Activated naive CD8-positive, alpha-beta T cell treated with anti-CD3 and anti-CD28 coated beads for 36 hours (primary cell): ENCODE measurements at places on chromosomes 7 and 10. TPM values are rescaled to one million over a fixed set of nuclear protein-coding genes. Genes with fewer than 3 reads are reported as not detected.
A peak's percentile ranks its signal among the peaks of the same experiment; 100 is the strongest.

DNA sequence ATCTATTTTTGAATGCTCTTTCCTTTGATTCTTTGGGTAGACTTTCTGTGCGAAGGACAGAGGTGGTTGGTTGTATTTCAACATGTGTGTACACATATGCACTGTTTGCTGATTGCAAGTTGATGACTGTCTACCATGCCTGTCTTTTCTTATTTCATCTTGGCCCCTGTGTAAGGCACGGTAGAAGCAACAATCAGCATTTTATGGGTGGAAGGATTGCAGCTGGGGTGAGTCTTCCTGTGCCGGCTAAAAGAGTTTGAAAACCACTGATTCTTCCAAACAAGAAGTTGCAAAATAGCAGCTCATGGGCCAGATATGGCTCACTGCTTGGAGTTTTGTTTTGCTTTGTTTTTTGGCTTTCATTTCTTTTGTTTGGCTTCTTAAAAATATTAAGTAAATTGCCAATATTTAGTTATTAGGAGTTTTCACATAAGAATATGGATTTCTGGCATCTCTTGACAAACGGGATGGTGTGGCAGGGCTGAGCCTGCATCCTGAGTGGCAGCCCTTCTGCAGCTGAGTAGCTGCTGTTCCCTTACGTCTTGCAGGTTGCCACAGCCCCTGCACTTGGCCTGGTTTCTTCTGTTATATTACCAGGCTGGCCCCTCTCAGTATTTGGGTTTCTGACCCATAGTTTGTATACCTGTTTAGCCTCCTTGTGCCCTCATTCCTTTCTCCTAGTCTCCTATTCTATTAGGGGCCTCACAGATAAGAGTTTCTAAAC, 7.2 kb downstream of the ZNF862 start:
- no peak overlapping the region for H3K4me3 ChIP-seq
- no peak overlapping the region for H3K27ac ChIP-seq
- H3K36me3 ChIP-seq: peaks cover 1% of the 10 kb centered on the region

- no peak for DNase-seq
- no peaks in the 10 kb centered on the region for H3K36me3 ChIP-seq
- no peaks in the 10 kb centered on the region for H3K27me3 ChIP-seq
- no peak overlapping the region for H3K4me3 ChIP-seq
Measured at GRCh38 chr7:120055300-120055699, 217.7 kb upstream of the KCND2 start.

DNA sequence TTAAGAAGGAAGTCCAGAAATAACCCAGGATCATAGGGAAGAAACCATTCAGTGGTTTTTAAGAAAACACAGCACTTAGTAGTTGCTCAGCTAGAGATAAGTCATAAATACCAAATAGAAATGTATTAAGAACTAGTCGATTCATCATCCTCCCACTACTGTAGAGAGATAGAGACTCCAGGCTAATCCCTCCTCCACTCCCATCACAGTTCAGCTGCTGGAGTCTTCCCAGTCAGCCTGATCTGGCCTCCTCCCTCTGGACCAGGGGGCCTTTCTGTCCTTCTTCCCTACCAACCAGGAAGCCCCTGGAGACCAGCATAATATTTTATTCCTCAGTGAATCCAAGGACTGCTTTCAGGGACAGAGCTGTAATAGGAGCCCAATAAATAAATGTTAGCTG, 294.1 kb upstream of the YAE1 start:
- DNase-seq: no peak
- peaks cover 3% of the 10 kb centered on the region for H3K27me3 ChIP-seq
- H3K27ac ChIP-seq: no peak overlapping the region
- no peaks in the 10 kb centered on the region for H3K4me1 ChIP-seq
- no peak overlapping the region for H3K4me3 ChIP-seq

GRCh38 chr7:412313-412710, 107.3 kb downstream of the PDGFA start:
- no peaks in the 10 kb centered on the region for H3K4me1 ChIP-seq
- no peak overlapping the region for H3K4me3 ChIP-seq
- H3K27me3 ChIP-seq: no peaks in the 10 kb centered on the region
- no peak for DNase-seq

DNA sequence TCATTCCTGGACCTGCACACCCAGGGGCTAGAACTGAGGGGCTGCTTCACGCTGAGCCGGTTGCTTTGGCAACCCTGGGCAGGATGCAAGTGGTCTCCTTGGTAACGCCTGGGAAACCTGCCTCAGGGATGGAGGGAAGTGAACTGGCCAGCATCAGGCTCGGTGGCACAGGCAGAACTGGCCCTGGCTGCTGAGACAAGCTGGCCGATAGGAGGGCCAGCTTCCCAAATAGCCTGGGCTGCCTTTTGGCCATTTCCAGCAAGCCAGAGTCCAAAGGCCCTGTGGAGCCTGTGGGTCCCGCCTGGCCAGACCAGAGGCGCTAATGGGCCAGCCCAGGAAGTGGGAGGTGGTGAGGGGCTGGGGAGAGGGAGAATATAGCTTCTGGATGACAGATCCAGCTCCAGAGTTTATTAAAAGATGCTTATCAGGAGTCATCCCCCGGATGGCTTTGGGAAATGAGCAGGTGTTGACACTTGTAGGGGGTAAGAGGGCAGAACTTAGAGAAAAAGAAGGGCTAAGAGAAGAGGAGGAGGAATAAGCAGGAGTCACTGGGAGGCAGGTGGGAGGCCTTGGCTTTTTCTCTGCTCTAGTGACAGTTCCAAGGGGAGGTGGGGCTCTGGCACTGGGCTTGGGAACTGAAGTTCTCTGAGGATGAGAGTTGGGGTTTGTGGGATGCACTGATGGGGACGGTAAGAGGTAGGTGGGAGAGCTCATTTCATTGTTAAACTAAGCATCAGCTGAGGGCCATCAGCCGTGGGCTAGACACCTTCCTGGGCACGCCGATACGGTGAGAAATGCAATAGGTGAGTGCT, 9.6 kb downstream of the NEURL1 start:
- peak overlapping the region; percentile 9 for H3K27ac ChIP-seq
- DNase-seq: no peak
- peaks cover 78% of the 10 kb centered on the region for H3K27me3 ChIP-seq
- no peak overlapping the region for H3K4me3 ChIP-seq

- peak within 1 kb of the TSS; percentile 81 for H3K4me3 ChIP-seq
- peak within 1 kb of the TSS; percentile 74 for H3K27ac ChIP-seq
Measured at GRCh38 chr10:70887804-70888800, at the start of gene PCBD1. PCBD1 (minus strand) TSS chr10:70888565; CDS start chr10:70888533, 32 bp downstream.

DNA sequence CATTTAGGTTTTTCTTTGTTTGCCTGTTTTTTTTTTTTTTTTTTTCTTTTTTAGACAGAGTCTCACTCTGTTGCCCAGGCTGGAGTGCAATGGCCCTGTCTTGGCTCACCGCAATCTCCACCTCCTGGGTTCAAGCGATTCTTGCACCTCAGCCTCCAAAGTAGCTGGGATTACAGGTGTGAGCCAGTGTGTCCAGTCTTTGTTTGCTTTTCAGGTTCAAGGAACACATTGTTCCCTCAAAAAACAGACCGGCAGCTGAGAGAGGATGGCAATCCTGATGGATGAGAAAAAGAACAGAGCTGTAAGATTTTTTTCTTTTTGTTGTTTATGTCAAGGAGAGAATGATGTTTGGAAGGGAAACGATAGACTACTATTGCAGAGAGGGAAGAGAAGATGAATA, 23.3 kb upstream of the RHOBTB1 start:
- DNase-seq: no peak
- H3K4me1 ChIP-seq: peaks cover 13% of the 10 kb centered on the region
- no peak overlapping the region for H3K4me3 ChIP-seq
- no peaks in the 10 kb centered on the region for H3K36me3 ChIP-seq
- H3K27me3 ChIP-seq: peaks cover 26% of the 10 kb centered on the region
- no peak overlapping the region for H3K27ac ChIP-seq

- peaks cover 5% of the 10 kb centered on the region for H3K4me1 ChIP-seq
- no peak for DNase-seq
- H3K27ac ChIP-seq: no peak overlapping the region
- no peak overlapping the region for H3K4me3 ChIP-seq
- peaks cover 38% of the 10 kb centered on the region for H3K36me3 ChIP-seq
Measured at GRCh38 chr10:167383-167782, 32.1 kb downstream of the ZMYND11 start.

DNA sequence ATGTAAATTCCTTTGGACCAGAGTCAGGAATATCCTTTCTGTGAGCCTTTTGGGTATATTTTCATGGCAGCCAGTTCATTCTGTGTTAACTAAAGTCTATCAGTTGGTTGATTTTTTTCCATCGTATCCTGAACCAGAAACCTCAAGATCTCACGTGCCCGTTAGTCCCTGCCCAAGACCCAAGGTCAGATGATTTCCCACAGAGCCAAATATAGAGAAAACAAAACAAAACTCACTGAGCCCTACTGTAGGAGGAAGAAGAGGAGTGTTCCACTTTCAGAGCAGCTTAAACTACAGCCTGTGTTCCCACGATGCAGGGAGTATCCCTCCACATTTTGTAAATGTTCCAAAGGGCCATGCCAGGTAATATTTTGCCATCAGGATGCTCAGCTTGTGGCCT, 96.0 kb upstream of the ADO start:
- H3K36me3 ChIP-seq: peaks cover 3% of the 10 kb centered on the region
- peaks cover 6% of the 10 kb centered on the region for H3K4me1 ChIP-seq
- DNase-seq: no peak
- no peak overlapping the region for H3K4me3 ChIP-seq
- peaks cover 8% of the 10 kb centered on the region for H3K27me3 ChIP-seq

GRCh38 chr10:122476333-122476695, 15.0 kb downstream of the HTRA1 start:
- H3K27ac ChIP-seq: no peak overlapping the region
- H3K4me1 ChIP-seq: peaks cover 16% of the 10 kb centered on the region
- H3K4me3 ChIP-seq: no peak overlapping the region
- no peak for DNase-seq
- H3K27me3 ChIP-seq: peaks cover 21% of the 10 kb centered on the region

DNA sequence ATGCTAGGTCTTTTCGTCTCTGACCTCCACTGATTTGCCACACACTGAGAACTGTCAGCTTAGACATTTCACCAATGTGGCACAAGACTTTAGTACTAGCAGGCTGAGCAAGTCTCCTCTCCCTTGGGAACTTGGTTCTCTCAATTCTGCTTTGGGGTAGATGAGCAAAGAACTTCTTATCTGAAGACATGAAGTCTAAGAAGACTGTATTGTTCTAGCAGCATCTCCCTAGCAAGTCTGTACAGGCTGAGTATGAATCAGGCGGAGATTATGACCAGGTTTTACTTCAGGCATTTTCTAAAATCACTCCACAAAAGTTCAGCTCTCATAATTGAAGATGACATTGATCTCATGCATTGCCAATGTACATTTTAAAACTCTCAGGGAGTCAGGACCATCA, 23.8 kb upstream of the STN1 start:
- no peak for DNase-seq
- no peak overlapping the region for H3K4me3 ChIP-seq
- H3K4me1 ChIP-seq: no peaks in the 10 kb centered on the region
- no peaks in the 10 kb centered on the region for H3K27me3 ChIP-seq
- H3K27ac ChIP-seq: no peak overlapping the region

- no peaks in the 10 kb centered on the region for H3K27me3 ChIP-seq
- DNase-seq: no peak
- no peak overlapping the region for H3K4me3 ChIP-seq
- peaks cover 18% of the 10 kb centered on the region for H3K36me3 ChIP-seq
- H3K27ac ChIP-seq: no peak overlapping the region
Measured at GRCh38 chr7:73700069-73700423, 16.6 kb downstream of the BUD23 start.

- peak; percentile 29 for DNase-seq
- H3K36me3 ChIP-seq: no peaks in the 10 kb centered on the region
- no peak overlapping the region for H3K27ac ChIP-seq
- peaks cover 6% of the 10 kb centered on the region for H3K27me3 ChIP-seq
- H3K4me3 ChIP-seq: no peak overlapping the region
- peaks cover 18% of the 10 kb centered on the region for H3K4me1 ChIP-seq
Measured at GRCh38 chr7:150428671-150429451, 21.6 kb upstream of the GIMAP8 start.

- H3K4me3 ChIP-seq: no peak overlapping the region
- no peak overlapping the region for H3K27ac ChIP-seq
- H3K27me3 ChIP-seq: no peaks in the 10 kb centered on the region
- H3K36me3 ChIP-seq: peaks cover 30% of the 10 kb centered on the region
- DNase-seq: no peak
- H3K4me1 ChIP-seq: no peaks in the 10 kb centered on the region
Measured at GRCh38 chr7:134071355-134072331, 55.5 kb upstream of the LRGUK start.

- H3K27ac ChIP-seq: no peak overlapping the region
- H3K4me1 ChIP-seq: peaks cover 5% of the 10 kb centered on the region
- no peak for DNase-seq
- peaks cover 11% of the 10 kb centered on the region for H3K27me3 ChIP-seq
Measured at GRCh38 chr7:87129848-87130247, 22.4 kb upstream of the DMTF1 start.

GRCh38 chr7:1965579-1966294, 267.0 kb downstream of the MAD1L1 start:
- peaks cover 8% of the 10 kb centered on the region for H3K27me3 ChIP-seq
- H3K36me3 ChIP-seq: peaks cover 61% of the 10 kb centered on the region
- DNase-seq: no peak

DNA sequence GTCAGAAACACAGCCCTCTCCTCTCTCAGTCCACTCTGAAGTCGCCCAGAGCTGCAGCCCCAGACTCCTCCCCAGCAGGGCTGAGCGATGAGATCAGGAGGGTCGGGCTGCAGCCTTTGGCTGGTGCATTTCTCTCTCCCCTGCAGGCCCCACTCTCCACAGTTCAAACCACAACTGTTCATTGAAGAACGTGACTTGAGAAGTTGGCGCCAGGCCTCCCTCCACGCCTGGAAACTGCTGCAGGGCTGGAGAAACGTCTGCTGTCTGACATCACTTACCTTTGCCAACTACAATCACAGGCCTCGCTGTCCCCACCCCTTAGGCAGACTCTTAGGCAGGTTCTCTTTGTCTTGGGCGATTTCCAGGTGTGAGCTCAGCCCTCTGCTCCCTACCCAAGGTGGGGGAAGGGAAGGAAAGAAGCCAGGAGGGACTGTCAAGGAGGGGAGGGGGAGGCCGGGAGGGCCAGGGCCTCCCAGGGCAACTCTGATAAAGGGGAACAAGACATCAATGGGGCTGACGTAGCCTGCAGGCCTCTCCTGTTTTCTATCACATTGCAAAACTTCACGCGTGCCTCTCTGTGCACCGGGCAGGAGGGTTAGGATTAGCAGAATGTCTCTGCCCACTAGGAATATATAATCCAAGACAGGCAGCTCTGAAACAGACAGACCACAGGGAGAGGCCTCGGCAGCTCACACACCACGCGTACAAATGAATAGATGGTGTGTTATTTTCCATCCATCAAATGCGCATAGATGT, 32.7 kb downstream of the CALML5 start:
- no peaks in the 10 kb centered on the region for H3K36me3 ChIP-seq
- H3K4me1 ChIP-seq: peaks cover 3% of the 10 kb centered on the region
- H3K27ac ChIP-seq: no peak overlapping the region
- no peak for DNase-seq

The RPA3 gene
- total RNA-seq: 168 TPM

The GLI3 gene
- not detected for total RNA-seq

The A1CF gene
- total RNA-seq: not detected

The TACR2 gene
- total RNA-seq: not detected

The CPA2 gene
- not detected for total RNA-seq

The KAZALD1 gene
- total RNA-seq: 0.25 TPM

The NEUROD6 gene
- not detected for total RNA-seq

The PPA1 gene
- total RNA-seq: 388 TPM
